NCI-H1092 treated with DMSO at 0.1 percent for 48 hours (cell line): ENCODE measurements at places on chromosomes 4 and X.

DNA sequence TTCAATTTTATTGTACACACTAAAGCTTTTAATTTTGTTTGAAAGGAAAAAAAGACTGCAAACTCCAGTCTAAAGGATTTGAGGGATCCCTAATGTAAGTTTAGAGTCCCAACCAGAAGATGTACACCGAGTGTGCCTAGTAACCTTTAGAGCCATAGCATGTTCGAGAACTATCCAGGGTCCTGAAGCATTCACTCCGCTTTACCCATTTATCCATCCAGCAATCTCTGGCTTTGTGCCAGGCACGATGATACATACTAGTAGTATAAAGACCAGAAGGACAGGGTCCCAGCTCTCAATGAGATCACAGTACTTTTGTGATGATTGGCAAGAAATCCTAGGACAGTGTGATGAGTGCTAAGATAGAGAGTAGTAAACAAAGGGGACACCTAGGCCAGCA, 168.7 kb downstream of the STK32B start:
- DNase-seq = no peak

GRCh38 chr4:186172546-186172945, 18.8 kb upstream of the CYP4V2 start:
- DNase-seq = no peak

DNA sequence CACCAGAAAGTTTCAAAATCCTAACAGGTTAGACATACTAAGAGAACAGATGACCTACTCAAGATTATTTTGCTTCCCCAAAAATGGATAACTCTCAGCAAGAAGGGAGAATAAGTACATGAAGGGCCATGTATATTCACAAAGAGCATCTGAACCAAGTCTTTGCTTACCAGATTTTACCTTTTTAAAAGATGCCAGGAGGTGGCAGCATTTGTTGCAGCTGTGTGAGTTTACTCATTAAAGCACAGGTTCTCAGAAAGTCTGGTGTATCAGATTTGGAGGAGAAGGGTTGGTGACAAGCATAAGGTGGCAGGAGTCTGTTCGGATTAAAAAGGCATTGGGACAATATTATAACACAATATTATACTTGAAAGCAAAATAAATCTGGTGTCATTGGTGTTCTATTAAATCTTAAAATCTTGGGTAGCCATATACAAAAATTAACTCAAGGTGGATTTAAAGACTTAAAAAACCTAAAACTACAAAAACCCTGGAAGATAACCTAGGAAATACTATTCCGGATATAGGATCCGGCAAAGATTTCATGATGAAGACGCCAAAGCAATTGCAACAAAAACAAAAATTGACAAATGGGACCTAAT, 51.3 kb upstream of the NFKB1 start:
- peak; percentile 79 for DNase-seq

DNA sequence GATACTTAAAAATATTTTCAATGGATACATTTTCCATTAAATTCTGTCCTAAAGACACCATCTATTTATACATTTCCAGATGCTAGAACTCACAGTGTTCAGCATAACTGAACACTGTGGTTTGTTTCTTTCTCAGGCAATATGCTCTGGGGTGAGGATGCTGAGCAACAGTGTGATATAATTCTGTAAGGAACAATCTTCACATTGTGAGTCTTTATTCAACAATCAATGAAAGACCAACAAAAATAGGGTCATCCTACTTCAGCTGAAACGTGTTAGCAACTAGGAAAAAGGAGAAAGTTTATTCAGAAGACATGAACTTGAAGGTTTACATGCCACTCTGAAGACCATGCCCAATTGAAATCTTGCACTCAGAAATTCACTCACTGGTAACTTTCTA, 284.8 kb downstream of the UNC5C start:
- DNase-seq = no peak

DNA sequence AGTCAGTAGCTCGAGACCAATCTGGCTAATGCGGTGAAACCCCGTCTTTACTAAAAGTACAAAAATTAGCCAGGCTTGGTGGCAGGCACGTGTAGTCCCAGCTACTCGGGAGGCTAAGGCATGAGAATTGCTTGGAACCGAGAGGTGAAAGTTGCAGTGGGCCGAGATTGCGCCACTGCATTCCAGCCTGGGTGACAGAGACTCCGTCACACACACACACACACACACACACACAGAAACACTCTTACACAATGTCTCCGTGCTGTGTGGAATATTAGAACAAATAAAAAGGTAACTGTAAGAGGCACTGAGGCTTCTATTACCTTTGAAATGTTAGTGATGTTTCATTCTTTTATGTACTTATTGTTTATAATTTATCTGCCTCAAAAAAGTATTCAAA, 326.6 kb downstream of the GPAT3 start:
- no peak for DNase-seq

GRCh38 chr4:186900232-186900900, 176.7 kb upstream of the FAT1 start:
- no peak for DNase-seq

- no peak for DNase-seq
These were observed 68.5 kb downstream of the CYTL1 start for GRCh38 chr4:4950561-4951290.

- no peak for DNase-seq
These were observed 60.8 kb upstream of the DHX15 start for GRCh38 chr4:24644983-24645764.

GRCh38 chrX:46549914-46550313, 4.7 kb upstream of the ZNF674 start:
- no peak for DNase-seq

- peak; percentile 68 for DNase-seq
These were observed 85.1 kb downstream of the SORBS2 start for GRCh38 chr4:185726931-185727330.

DNA sequence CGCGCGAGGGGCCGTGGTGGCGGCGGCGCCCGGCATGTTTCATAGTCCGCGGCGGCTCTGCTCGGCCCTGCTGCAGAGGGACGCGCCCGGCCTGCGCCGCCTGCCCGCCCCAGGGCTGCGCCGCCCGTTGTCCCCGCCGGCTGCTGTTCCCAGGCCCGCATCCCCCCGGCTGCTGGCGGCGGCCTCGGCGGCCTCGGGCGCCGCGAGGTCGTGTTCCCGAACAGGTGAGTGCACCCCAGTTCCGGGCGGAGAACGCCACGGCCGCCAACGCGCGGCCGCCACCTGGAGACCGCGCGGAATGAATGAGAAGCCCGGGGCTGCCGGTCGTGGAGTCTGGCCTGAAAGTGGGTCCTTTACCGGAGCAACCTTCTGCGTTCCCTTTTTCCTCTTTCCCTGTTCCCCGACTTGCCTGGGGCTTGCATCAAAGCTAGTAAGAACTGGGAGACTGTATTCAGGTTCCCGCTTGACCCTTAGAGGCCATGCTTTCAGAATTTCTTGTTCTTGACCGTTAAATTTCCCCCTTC, 429 bp downstream of the NOCT start:
- peak; percentile 63 for DNase-seq

- no peak for DNase-seq
These were observed 191.5 kb downstream of the EDA start for GRCh38 chrX:69807400-69807799.

GRCh38 chr4:54228056-54228527, 1.0 kb upstream of the PDGFRA start:
- peak; percentile 58 for DNase-seq

DNA sequence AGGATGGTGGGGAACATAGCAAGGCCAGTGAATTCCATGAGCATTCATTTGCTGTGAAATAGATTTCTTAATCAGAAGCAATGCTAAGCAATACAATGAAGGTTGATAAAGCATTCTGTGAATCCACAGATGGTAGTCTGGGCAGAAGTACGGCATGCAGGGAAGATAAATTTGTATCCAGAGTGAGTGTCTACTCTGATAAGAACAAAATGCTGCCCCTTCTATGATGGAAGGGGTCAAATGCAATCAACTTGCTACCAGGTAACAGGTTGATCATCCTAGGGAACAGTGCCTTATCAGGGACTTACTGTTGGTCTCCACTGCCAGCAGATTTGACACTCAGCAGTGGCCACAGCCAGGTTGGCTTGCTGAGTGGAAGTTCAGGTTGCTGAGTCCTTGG, 189.4 kb downstream of the MAB21L2 start:
- DNase-seq = no peak

DNA sequence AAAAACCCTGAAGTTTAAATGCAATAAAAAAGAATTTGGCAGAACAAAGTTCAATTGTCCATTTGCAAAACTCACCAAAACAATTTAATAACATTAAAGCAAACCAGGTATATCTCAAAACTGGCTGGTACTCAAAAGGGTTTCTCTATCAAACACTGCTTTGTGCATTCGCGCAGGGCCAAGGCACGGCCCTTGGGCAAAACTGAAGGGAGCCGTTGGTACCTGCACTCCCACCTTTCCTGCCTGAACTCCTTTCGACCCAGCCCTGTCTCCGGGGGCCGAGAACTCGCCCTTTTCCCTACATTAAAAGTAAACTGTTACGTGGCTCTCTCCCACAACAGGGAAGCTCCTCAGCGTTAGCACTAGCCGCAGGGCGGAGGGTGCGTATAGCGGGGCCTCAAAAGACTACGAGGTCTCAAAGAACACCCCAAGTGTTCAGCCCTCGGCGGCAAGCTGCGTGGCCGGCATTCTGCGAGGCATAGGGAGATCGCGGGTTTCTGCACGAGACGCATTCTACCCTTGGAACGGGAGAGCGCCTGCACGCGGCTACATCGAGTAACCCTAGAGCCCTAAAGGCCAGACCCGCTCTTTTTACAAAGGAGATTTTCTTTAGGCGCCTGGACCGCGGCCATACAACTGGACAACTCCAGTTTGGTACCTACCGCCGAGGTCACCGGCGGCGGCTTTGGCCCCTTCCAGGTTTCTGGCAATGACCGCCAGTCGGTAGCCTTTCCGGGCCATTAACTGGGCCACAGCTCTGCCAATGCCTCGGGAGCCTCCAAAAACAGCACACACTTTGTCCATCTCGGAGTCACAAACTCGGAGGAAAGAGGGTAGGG, 550 bp downstream of the CBR4 start:
- DNase-seq = peak; percentile 68

DNA sequence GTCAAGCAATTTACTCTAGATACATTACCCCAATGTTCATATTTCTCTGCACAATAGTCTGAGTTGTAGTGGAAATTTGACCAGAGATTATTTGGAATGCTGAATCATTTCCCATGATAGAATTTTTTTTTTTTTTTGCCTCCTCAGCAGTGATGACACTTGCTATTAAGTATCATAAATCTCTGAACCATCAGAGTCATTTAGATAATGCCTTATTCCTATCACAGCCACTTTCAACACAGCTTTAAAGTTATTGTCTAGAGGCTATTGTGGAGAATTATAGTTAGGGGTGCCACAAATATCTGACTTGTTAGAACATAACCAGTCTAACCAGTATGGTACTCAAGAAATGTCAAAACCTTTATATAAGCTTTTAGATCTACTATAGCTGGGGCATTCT, 79.8 kb downstream of the LCORL start:
- no peak for DNase-seq

DNA sequence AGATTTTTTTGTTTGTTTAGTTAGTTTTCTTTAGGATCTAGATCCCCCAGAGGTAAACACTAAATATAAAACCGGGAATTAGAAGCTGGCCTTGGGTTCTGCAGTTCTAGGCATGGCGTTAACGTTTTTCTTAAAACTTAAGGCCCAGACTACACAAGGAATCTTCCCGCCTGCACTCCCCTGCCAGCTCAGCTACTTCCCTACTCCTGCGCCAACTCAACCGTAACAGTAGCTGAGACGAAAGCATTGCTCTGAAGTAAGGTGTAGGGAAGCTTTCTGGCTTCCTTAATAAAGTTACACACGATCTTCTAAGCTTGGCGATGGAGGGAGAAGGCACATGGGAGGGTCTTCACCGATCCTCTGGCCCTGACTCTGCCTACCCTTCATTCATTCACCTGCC, 37.1 kb downstream of the CPE start:
- DNase-seq = no peak

GRCh38 chrX:27321632-27322031, 141.5 kb downstream of the PPP4R3C start:
- no peak for DNase-seq

DNA sequence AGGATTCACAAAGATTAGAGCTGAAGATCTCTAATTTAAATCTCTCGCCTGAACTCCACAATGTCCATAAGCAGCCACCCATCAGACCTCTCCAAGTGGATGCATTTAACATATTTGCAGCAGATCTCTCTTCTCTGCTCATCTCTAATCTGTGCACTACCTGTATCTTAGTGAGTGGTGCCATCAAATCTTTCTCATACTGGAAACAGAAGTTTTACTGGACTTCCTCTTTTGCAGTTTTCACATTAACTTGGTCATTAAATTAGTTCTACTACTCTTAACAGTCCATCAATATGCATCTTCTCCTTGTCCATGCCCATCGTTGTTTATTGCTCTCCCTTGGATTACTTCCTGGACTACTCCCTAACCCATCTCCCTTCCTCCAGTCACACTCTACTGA, 488.5 kb downstream of the IL15 start:
- no peak for DNase-seq

GRCh38 chr4:118741301-118741855, 56.2 kb downstream of the METTL14 start:
- DNase-seq = no peak

GRCh38 chrX:47384502-47384901, 14.1 kb downstream of the ZNF157 start:
- DNase-seq = peak; percentile 84

- no peak for DNase-seq
These were observed 10.9 kb upstream of the NALF2 start for GRCh38 chrX:69493193-69493592.

DNA sequence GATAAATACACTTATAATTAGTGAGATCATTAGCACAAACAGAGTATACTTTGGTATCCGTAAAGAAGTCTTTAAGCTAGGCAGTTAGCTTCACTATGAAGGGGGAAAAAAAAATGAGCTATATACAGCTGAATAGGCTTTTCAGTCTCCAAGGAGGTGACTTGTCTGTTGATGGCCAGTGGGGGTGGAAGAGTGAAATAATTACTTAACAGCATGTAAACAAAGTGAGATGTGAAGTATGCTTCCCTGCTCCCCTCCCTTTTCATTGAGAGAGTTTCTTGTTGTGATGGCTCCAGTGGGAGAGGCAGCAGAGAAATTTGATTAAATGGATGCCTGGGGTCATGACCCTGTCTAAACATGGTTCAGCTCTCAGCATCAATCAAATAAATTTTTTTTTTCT, 180.9 kb downstream of the DACH2 start:
- no peak for DNase-seq

GRCh38 chrX:117851025-117851424, 265.6 kb downstream of the KLHL13 start:
- DNase-seq = no peak

- no peak for DNase-seq
These were observed 66.1 kb upstream of the IQCM start for GRCh38 chr4:149881744-149882143.

GRCh38 chr4:86845593-86845992, 3.6 kb downstream of the SLC10A6 start:
- DNase-seq = no peak

DNA sequence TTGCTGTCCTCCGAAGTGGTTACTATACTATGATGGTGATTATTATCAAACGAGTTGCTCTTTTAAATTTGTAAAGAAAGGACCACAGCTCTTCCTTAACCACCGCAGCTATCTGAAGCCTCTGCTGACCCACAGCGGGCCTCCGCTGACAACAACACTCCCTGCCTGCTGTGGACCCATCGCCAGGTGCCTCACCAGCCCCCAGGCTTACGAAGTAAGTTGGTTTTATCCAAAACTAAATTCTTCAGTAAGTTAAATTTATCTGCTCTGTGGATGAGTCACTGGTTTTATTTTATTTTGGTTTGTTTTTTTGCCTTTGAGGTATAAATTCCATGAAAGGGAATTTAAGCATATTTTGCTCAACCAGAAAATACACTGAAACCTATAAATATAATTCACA, 54.7 kb downstream of the SLC9A6 start:
- DNase-seq = no peak
